ENCODE measurements at places on chromosomes 2 and 18. TPM values are rescaled to one million over a fixed set of nuclear protein-coding genes. Genes with fewer than 3 reads are reported as not detected.

Gene SLC9A4
- total RNA-seq: under 0.01 TPM

Gene MC2R
- not detected for total RNA-seq

Gene FBXO41
- 1.6 TPM for total RNA-seq

Gene PDE1A
- total RNA-seq: 42.4 TPM

Gene GALNT14
- total RNA-seq: not detected

Gene CNTNAP5
- not detected for total RNA-seq

All from smooth muscle cell of bladder (primary cell).